ENCODE measurements at places on chromosomes 5 and 9.

- no peak for DNase-seq
Measured at GRCh38 chr9:126216826-126217225, 109.8 kb upstream of the MVB12B start.

DNA sequence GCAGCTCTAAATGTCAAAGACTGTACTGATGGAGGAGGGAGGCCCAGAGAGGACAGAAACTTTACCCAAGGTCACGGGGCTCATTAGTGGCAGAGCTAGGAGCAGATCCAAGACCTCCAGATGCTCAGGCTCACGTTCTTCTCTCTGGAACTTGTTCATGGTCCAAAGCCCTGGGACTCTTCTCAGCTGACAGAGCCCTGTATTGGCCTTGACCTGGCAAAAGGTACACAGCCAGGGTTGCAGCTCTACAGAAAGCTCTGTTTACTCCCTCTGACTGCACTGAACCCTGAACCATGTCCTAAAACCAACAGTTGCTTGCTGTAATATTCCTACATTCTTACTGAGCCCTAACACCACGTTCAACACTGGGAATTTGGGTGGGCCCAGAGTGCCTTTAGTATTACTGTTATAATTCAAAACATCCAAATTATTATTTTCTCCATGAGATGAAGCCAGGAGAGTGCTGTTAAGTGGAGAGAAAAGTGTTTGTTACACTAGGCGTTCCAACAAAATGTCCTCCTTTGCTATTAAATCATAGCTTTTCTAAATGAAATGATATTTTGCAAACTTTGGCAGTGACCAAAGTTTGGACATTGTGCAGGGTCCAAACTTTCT is 602.4 kb upstream of the CLINT1 start:
- no peak for DNase-seq

- no peak for DNase-seq
Measured at GRCh38 chr9:124527781-124528180, 20.6 kb upstream of the NR5A1 start.

- DNase-seq: no peak
Measured at GRCh38 chr9:18063856-18064390, 410.0 kb upstream of the ADAMTSL1 start.

DNA sequence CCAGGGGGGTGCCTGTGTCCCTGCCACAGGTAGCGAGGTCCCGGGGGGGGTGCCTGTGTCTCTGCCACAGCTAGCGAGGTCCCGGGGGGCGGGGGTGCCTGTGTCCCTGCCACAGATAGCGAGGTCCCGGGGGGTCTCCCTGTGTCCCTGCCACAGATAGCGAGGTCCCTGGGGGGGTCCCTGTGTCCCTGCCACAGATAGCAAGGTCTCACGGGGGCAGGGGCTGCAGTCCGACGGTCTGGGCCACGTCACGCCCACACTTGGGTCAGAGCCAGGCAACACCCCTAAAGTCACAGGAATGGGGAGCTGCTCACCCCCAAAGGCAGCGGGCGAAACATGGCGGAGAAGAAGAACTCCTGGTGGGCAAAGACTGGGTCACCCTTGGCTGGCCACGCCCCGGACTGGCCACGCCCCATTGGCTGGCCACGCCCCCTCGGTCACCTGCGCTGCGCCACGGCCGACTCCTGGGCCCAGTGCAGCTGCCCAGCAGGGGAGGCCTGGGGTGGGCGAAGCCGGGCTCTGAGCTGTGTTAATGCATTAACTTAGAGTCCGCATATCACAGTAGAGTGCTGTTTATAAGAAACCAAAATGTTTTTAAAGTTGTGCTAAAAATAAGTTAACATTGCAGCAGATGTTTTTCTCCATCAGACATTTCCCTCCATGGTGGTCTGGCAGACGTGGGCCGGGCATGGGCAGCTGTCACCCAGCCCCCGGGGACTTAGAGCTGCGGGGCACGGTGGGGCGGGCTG is 7.0 kb downstream of the NOXA1 start:
- no peak for DNase-seq

DNA sequence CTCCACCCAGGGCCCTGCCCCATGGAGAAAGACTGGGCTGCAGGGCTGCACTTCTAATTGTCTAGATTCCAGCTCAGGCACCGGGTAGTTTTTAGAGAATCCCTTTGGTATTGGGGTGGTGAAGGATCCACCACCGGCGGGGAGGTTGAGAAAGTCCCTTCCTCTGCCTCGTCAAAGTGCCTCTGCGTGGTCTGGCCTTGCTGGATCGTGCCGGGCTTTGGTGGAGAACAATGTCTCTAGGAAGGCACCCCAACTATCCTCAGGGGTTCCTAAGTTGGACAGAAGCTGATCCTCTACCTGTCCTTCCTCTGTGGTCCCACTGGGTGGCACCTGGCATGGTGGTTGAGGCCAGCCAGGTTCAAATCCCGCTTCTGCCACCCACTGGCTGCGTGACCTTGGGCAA is 7.3 kb upstream of the AMBP start:
- no peak for DNase-seq

GRCh38 chr9:89522261-89522958 is 24.5 kb upstream of the SEMA4D start:
- no peak for DNase-seq

All from NCI-H187 treated with DMSO at 0.1 percent for 48 hours (cell line).